ENCODE measurements at places on chromosomes 6 and 20.
A peak's percentile ranks its signal among the peaks of the same experiment; 100 is the strongest.

- no peak for DNase-seq
Observed at GRCh38 chr20:31663838-31664695, 26.4 kb downstream of the COX4I2 start.

GRCh38 chr6:77548190-77548589, 84.9 kb upstream of the HTR1B start:
- no peak for DNase-seq

DNA sequence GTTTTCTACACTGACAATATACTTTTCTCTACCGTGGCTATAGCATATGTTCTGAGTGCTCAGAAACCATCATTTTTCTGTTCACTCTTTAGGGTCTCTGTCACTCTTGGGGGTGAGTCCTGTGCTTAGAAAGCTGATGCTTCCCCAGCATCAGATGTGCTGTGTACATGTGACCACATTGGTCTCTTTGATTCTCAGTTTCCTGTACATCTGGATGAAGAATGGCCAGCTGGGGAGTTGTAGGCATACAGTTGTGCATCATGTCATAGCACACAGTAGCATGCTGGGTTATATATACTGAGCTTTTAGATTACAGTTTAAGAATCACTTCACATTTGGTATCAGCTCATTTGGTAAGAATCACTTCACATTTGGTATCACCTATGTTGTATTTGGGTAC, 238.6 kb upstream of the PREP start:
- DNase-seq = no peak

- no peak for DNase-seq
Observed at GRCh38 chr6:150139533-150139932, 3.3 kb upstream of the PPP1R14C start.

DNA sequence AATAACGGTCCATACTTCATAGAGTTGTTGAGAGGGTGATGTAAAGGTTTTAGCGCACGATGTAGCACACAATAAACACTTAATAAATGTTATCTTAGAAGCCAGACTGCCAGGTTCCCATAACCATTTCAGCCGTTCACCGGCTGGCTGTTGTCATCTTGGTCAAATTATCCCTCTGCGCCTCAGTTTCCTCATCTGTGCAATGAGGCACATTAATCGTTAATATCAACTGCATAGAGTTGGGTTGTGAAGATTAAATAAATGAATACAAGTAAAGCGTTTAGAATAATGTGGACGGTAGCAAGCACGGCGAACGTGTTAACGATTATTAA, 432 bp upstream of the PSMF1 start:
- DNase-seq = no peak

- DNase-seq = no peak
Observed at GRCh38 chr6:142015011-142015410, 117.7 kb upstream of the GJE1 start.

GRCh38 chr6:110864824-110865223, 9.8 kb upstream of the AMD1 start:
- no peak for DNase-seq

DNA sequence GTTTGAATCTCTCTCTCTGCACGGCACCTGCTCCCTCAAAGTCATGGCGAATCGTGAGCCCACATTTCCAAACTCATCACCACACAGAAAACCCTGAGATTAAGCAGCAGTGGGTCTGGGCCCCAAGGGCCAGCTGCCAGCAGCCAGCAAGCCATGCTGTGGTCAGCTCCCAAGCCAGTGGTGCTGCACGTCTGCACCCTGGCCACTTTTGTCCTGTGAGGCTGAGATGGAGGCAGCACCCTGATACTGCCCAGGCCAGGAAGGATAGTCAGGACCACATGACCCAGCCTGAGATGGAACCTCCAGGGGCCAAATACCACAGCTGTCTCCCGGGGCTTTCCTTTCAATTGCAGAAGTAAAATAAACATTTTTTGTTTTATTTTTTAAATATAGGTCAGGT, 93.9 kb downstream of the PRND start:
- DNase-seq = no peak

DNA sequence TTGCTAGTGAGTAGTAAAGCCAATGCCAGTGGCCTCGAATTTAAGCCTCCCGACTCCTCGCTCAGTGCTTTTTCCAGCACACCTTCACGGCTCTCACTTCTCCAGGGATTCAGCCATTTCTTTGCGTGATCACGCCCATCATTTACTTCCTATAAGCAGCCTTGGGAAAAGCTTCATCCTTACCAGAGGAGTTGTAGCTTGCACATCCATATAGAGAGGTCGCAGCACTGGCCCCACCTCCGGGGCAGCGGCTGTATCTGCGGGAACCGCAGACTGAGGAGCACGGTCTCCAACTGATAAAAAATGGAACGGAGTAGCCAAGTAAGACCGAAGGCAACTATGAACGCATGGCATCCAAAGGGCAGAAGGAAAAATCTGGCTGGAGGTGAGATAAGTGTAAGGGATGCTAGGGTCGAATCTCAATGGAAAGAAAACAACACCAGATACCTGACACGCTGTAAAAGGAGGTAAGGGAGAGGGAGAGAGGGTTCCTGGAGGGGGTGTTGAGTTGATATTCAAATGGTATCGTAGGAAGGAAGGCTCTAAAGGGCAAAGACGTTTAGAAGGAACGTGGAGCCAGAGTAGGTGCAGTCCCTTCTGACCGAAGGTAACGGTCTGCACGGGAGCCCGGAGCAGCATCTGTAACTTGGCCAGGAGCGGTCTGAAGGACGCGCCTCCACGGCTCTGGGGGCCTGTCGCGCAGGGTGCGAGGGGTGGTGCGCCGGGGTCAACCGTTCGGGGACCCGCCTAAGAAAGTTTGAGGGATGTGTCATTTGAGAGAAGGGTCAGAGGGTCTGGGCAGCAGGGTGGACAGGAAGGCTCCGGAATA, 640 bp downstream of the NFS1 start:
- no peak for DNase-seq

DNA sequence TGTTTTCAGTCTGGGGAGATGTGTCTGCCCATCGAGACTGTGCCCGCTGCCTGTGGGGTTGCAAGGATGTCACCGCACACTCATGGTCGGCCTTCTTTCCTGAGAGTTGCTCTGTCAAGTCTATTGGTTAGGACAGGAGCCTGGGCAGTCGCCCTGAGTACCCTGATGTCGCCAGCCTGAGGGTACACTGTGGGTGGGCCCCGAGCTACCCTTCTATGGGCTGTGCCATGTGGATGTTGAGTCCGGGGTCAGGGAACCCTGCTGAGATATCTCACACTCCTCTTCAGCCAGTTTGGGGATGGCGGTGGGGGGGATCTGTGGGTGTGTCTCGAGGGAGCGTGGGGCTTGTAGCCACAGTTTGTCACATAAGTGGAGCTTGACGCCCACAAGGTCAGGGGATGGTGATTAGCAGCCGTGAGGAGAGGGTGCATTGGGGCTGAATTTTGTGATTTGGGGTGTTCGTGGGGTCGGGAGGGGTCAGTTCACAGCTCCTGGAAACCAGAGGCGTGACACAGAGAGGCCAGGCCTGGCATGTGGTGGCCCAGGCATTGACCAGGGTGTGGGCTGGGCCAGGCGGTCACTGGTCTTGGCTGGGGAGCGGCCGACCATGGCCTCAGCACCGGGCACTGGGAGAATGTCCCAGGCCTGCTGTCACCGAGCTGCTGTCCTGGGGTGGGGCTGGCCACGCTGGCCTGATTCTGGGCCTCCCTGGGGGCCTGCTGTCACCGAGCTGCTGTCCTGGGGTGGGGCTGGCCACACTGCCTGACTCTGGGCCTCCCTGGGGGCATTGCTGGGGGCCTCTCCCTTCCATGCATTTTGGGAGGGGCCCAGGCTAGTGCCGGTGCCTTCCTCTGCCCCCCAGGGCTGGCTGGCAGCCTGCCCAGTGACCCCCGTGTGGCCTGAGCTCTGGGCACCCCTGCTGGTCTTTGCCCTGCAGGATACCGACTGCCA, 1.6 kb upstream of the NPBWR2 start:
- DNase-seq = no peak

DNA sequence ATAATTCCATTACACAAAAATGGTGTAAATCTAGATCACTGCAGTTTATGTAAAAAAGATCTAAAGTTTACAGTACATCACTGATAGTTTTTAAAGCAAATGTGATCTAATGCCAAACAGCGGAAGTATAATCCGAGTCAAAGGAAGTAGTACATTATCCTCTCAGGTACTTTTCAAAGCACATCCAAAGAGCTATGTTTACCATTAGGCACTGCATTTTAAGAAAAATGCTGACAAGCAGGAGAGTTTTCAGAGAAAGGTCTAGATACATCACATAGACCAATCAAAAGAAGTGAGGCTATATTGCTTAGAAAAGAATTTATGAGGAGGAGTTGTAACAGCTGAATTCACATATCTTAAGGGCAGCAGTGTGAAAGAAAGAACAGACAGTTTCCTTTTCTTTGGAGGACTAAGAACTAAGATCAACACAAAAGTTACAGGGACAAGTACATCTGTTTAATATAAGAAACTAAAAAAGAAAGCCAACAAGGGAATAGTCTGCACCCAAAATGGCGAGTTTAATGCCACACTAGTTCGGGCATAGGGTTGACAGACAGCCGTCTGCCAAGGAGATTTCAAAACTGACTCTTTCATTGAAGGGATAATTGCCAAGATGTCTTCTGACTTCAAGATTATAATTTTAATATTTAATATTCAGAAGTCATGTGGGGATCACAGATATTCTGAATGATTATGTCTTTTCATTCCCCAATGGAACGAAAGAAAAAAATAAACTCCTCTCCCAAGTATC, 1.4 kb downstream of the ZNF184 start:
- no peak for DNase-seq

DNA sequence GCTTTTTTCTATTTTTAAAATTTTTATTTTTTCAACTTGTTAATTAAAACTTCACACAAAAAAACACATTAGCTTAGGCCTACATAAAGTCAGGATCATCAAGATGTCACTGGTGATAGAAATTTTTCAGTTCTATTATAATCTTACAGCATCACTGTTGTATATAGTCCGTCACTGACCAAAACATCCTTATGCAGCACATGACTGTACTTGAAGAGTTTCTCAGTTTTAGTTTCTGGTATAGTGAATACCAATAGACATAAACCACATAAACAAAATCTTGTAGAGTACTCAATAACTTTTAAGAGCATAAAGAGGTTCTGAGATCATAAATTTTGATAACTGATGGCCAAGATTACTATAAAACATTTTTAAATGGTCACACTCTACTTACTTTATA, 71.8 kb downstream of the ASCC3 start:
- DNase-seq = no peak

DNA sequence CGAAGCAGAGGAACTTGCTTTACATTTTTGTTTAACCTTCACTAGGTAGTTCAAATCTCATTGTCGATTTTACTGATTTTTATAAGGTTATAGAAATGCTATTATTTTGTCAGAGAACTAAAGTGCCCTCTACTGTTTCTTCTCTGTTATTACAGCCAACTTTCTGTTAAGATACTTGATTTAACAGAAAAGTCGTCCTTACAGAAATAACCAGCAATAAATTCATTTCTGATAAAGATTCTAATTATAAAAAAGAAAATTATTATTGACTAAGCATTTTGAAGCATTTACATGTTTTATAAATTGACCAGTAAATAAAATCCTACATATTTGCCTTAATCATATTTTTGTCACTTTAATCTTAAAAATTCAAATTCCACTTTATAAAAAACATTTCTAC, 60.8 kb downstream of the OGFRL1 start:
- peak; percentile 41 for DNase-seq

GRCh38 chr6:87824958-87825491, 123.0 kb upstream of the AKIRIN2 start:
- no peak for DNase-seq

DNA sequence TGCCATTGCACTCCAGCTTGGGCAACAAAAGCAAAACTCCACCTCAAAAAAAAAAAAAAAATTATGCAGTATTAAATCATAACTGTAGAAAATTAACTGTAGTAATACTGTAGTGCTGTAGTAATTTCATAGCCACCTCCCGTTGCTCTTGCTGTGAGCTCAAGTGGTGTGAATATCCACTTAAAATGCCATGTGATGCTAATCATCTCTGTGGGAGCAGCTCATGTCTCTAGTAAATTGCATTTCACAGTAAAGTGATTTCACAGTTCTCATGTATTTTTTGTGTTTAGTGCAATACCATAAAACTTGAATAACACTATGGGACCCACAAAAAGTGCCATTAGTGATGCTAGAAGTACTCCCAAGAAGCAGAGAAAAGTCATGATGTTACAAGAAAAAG, 14.4 kb upstream of the FAM217A start:
- DNase-seq = no peak

GRCh38 chr20:2699775-2700413, 7.3 kb downstream of the EBF4 start:
- no peak for DNase-seq

- DNase-seq = no peak
Observed at GRCh38 chr20:61514396-61514795, 262.3 kb downstream of the CDH4 start.

DNA sequence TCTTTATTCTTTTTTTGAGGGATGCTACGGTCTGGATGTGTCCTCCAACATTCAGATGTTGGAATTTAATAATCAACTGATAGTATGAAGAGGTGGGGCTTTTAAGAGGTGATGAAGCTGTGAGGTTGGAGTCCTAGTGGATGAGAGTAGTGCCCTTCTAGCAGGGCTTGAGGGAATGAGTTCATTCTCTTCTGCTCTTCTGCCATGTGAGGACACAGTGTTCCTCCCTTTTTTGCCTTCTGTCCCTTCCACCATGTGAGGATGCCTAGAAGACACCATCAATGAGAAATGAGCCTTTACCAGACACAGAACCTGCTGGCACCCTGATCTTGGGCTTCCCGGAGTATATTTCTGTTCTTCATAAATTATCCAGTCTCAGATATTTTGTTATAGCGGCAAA, 82.1 kb upstream of the MLIP start:
- DNase-seq = no peak

- DNase-seq = no peak
Observed at GRCh38 chr20:56173438-56173837, 75.1 kb upstream of the MC3R start.

GRCh38 chr6:97026298-97026697, 101.8 kb downstream of the KLHL32 start:
- no peak for DNase-seq

GRCh38 chr6:145076115-145076841, 659.0 kb downstream of the EPM2A start:
- DNase-seq = no peak

All from KG1 (cell line).